ENCODE measurements at places on chromosomes 5 and 9.

GRCh38 chr9:121394292-121394691, 24.2 kb upstream of the STOM start:
- DNase-seq, result no peak

- peak; percentile 8 for DNase-seq
Measured at GRCh38 chr5:117077142-117077541, 502.5 kb upstream of the SEMA6A start.

GRCh38 chr9:76697554-76697953, 66.7 kb upstream of the PCA3 start:
- DNase-seq, result no peak

- no peak for DNase-seq
Measured at GRCh38 chr9:98811051-98811650, 3.7 kb downstream of the GALNT12 start.

- no peak for DNase-seq
Measured at GRCh38 chr5:78586251-78586650, 62.3 kb downstream of the LHFPL2 start.

GRCh38 chr5:111997711-111998110, 240.7 kb upstream of the NREP start:
- DNase-seq, result peak; percentile 13

GRCh38 chr9:123509646-123510045, 153.6 kb downstream of the CRB2 start:
- no peak for DNase-seq

GRCh38 chr9:71285191-71285656, 163.8 kb upstream of the TRPM3 start:
- peak; percentile 43 for DNase-seq

GRCh38 chr9:17829064-17829463, 250.2 kb downstream of the SH3GL2 start:
- DNase-seq, result no peak

- DNase-seq, result peak; percentile 7
Measured at GRCh38 chr9:97470076-97470475, 31.4 kb upstream of the TMOD1 start.

DNA sequence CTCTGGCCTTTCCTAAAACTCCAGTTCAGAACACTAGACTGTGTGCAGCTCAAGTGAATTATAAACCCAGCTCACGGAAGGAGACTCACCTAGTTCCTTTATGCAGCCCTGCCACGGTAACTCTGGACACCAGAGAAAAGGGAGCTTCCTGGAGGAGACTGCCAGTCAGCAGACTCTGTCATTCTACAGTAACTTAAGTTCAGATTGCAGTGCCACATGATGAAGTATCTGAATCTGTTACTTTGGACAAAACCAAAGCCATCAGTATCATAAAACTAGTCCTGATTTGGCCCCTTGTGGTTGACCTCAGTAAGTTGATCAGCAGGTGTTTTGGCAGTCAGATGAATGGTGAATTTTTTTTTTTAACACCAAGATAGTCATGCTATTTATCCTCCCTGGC, 2.7 kb downstream of the MTRR start:
- no peak for DNase-seq

- DNase-seq, result no peak
Measured at GRCh38 chr9:122172131-122172530, 12.4 kb downstream of the MORN5 start.

DNA sequence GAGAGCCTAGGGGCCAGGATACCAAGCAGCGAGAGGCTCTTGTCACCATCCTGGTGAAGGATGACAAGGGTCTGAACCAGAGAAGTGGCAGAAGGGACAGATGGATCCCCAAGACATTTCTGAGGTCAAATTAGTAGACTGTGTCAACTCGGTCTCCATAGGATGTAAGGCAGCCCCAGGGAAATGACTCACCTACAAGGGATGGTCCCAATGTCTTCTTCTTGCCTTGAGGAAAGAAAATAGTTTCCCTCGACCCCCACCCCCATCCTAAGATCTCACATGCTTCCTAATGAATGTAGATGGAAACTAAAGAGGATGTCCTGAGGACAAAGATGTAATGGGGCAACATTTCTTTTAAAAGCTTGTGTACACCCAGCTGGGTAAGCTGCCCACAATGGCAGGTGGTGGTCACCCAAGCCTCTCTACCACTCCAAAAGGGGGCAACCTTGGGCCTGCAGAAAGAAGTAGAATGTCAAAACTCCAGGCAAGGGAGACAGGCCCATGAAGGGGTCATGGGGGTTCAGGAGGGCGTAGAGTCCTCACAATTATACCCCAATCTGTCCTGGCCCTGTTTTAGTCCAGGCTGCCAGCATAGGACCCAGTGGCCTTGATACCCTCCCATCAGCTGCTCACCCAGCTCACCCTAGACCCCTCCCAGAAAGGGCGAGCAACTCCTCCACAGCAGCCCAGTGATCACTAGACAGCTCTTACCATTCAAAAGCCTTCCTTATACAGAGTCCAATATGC, 187.4 kb downstream of the ACTL7B start:
- no peak for DNase-seq

DNA sequence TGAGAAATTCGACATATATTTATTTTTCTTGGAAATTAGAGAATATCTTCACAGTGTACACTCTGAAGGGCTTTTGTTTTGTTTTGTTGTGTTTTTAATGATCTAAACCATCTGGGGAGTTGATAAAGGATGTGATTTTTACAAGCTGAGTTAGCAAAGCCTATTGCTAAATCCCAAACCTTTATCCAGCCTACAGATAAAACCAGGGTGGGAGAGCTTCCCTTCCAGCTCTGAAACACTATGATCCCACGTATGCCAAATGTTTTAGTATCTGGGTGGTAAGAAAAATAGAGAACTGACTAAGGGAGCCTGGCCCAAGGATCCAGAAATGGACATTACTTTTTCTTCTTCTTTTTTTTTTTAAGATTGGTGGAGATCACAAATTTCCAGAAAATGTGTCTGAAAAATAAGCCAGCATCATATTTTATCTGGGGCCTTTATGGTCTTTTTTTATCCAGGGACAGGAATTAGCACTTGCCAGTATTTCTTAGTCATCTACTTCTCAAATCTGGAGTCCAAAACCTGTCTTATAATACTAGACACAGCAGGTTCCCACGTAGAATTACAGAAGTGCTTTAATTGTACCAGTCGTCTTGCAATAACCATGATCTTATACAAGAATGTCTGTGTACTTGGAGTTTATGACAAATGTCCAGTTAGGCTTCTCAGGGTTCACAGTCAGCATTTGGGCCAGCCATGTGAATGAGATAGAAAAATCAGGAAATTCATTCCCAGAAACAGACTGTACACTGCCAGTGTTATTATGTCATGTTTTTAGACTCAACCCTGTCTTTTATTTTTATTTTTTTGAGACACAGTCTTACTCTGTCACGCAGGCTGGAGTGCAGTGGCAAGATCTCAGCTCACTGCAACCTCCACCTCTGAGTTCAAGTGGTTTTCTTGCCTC, 290.8 kb upstream of the MPDZ start:
- no peak for DNase-seq

DNA sequence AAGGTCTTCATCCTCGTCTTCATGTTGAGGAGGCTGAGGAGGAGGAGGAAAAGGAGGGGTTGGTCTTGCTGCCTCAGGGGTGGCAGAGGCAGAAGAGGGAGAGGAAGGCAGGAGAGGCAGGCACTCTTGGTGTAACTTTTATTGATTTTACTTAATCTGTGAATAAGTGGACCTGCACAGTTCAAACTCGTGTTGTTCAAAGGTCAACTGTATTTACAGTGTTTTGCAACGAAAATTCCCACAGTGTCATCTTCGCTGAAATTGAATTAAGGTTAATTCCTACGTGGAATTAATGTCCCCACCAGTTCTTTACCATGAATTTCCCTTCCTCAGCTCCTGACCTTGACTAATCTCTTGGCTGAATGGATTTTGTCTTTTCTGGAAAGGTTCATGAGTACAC, 21.2 kb upstream of the ENHO start:
- DNase-seq, result no peak

Data from HCT116 (cell line).